ENCODE measurements at places on chromosomes 7 and 10.

- no peak for DNase-seq
Observed at GRCh38 chr10:63364918-63365317, 100.9 kb downstream of the JMJD1C start.

DNA sequence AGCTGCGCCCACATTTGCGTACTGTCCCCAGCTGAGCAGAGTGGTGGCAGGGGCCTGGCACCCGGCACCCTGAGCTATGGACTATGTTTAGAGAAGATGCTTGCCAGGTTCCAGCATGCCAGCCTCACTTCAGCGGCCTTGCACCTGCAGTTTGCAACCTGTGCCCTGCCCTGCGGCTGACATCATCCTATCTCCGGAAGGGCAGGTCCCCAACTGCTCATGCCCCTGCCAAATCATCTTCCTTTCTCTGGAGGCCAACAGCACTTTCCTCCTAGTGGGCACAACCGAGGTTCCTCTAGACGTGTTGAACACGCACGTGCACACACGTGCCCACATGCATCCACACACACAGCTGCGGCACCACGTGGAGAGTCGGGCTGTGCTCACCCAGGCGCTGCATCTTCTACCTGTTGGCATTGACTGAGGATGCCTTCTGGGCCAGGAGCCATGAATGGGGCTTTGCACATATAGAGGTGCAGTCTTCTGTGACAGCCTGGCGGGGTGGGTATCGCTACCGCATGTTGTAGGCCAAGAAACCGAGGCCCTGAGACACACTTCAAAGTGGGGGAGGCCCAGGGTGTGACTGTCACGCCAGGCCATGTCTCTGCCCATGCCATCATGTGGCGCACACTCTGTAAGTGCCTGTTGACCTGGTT, 24.5 kb downstream of the CNPY1 start:
- no peak for DNase-seq

DNA sequence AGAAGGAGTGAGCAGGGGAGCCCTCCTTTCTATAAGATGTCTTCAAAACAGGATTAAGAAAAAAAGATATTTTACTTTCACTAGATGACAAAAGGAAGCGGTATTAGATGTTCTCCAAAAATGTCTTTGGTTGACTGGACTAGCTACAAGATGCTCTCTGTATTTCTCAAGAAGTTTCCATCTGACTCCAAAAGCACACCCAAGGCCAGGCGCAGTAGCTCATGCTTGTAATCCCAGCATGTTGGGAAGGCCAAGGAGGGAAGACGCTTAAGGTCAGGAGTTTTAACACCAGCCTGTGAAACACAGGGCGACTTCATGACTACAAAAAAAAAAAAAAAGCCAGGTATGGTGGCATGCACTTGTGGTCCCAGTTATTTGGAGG, 84.5 kb downstream of the PIP4K2A start:
- no peak for DNase-seq

GRCh38 chr10:121501796-121502195, 96.4 kb downstream of the FGFR2 start:
- no peak for DNase-seq

DNA sequence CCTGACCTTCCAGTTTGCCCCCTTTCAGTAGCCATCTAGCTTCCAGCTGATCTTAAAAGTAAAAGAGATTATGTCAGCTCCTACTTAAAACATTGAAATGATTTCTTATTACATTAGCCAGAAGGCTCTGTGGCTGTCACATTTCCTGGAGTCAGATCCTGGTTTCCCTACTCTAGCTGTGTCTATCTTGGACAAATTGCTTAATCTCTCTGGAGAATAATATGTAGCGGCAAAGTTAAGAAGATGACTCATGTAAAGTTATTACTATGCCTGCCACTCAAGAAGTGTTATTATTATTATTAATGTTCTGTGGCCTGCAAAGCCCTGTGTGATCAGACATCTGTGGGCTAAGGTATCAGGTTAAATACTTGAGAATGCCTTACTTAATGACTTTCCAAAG, 107.2 kb downstream of the RUNDC3B start:
- DNase-seq: no peak

DNA sequence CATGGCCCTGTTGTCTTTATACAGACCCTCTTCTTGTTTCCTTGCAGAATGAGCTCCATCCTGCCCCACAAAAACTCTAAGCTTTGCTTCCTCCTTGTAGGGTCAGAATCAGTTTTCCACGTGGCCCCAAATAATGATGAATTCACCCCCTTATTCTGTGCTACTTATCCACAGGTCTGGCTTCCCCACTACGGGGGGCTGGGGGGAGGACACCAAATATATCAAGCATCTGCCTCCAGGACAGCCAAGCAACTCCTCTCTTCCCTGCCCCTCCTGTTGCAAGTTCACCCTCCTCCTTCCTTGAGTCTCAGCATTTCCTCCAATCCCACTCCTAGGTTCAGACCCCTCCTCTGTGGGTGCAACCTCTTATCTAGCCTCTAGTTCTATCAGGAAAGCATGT, 743.3 kb downstream of the GRID1 start:
- no peak for DNase-seq

DNA sequence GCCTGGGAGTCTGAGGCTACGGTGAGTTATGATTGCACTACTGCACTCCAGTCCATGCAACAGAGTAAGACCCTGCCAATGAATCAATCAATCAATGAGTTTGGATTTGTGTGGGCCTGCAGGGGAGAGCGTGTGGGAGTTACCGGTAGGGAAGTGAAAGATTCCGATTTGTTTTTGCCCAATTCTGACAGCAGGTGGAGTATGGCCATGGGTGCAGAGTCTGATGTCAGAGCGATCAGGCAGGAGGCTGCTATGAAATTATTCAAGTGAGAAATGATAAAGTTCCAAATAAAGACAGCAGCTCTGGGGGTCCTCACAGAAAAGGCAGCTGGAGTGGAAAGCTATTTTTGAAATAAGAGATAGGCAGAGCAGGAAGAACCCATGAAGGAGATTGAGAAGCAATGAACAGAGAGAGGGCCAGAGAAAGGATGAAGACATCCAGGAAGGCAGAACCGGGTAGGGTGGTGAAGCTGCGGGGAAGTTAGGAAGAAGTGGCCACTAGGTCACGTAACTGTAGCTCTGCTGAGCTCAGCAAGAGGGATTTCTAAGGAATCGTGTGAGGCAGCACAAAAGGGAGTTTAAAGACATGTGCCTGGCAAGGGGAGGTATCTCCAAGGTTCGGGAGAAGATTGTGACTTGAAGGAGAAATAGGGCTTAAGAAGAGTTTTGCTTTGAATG, 93.7 kb upstream of the NMT2 start:
- no peak for DNase-seq

GRCh38 chr10:29619241-29619669, 15.5 kb downstream of the SVIL start:
- DNase-seq: no peak

GRCh38 chr7:52085610-52086009, 769.0 kb upstream of the COBL start:
- no peak for DNase-seq

DNA sequence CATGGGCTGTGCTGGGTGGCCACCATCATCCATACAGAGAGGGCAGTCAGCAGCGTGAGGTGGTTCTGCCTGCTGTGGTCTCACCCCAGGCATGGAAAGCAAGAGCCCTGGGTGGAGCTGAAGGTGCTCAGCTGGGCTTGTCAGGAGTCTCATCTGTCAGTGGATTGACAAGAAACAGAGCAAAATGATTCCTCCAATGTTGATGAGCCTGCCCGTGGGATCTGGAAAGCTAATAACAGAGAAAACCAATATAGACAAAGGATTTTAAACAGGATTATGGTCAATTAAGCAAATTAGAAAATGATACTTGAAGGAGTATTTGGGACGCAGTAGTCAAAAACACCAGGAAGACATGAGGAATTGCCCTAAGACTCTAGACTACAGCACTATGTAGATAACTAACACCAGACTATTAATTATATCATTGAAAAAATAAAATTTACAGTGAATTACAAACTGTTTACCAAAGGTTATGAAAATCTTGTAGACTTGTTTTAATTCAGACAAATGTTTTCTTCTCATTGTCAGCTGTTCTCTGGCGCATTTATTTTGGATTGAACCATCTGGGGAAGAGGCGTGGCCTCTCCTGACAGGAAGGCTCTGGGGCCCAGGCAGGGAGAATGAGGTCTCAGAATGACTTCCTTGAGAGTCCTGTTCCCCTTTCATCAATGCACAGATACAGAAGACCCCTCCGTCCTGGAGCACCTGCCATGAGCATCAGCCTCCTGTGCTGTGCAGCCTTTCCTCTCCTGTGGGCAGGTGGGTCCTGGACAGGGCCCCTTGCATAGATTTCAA, 211.2 kb upstream of the PRSS58 start:
- no peak for DNase-seq

DNA sequence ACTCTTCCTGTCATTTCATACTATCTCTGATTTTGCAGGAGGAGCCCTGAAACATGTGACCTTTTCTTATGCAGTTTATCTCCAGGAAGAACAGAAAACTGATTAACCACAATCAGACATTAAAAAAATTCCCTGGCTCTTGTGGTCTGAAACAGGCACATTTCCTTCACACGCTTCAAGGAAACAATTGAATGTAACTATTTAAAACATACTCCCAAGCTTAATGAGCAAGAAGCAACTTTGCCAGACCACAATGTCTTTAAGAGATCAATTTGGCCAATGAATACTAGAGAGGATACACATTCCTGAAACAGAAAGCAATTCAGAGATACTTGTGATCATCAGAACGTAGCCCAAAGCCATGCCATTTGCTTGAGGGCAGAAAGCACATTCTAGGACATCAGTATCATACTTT, 65.8 kb downstream of the PIP4K2A start:
- no peak for DNase-seq

GRCh38 chr7:134885967-134886352, 100.3 kb upstream of the AGBL3 start:
- DNase-seq: no peak

GRCh38 chr10:14405076-14406065, 74.6 kb upstream of the FRMD4A start:
- DNase-seq: no peak

- no peak for DNase-seq
Observed at GRCh38 chr10:22742678-22743077, 28.3 kb upstream of the PIP4K2A start.

DNA sequence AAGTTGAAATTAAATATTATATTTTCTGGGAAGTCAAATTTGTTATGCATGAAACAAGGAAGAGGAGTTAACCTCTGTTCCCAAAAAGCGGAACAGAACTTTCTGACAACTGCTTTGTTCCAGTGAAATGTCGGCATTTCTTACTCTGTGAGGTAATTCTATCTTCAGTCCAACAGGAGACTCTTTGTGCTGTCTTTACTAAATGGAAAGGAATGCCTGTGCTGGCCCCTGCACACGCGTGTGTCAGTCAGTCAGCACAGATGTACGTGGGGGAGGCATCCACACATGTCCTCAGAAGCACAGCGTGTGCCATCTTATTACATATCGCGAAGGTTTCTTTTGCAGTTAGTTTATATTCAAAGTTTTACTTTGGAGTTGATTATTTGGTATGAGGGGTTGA, 37.5 kb downstream of the NET1 start:
- DNase-seq: no peak

DNA sequence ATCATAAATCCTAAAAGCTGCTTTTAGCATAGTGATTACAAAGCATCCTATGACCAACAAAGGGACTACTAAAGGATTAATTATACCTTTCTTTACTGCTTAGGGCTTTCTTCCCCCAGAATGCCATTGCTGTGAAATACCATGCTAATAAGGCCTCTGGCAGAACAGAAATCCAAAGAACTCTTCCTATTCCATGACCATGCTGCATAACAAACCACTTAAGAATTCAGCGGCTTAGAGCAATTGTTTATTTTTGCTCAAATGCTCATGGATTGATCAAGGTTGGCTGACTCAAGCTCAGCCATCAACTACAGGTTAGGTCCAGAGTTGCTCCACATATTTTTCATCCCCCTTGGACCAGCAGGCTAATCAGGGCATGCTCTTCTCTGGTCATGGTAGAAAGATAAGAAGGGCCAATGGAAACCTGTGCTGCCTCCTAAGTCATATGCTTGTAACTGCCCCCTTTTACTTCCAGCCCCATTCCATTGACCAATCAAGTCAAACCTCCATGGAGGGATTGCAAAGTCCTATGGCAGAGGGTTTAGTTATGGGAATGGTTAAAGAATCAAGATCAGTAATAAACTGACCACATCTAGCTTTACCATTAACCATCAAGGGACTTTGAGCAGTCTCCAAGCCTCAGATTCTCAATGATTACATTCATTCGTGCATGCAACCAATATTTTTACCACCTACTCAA, 244.4 kb upstream of the FZD1 start:
- no peak for DNase-seq

DNA sequence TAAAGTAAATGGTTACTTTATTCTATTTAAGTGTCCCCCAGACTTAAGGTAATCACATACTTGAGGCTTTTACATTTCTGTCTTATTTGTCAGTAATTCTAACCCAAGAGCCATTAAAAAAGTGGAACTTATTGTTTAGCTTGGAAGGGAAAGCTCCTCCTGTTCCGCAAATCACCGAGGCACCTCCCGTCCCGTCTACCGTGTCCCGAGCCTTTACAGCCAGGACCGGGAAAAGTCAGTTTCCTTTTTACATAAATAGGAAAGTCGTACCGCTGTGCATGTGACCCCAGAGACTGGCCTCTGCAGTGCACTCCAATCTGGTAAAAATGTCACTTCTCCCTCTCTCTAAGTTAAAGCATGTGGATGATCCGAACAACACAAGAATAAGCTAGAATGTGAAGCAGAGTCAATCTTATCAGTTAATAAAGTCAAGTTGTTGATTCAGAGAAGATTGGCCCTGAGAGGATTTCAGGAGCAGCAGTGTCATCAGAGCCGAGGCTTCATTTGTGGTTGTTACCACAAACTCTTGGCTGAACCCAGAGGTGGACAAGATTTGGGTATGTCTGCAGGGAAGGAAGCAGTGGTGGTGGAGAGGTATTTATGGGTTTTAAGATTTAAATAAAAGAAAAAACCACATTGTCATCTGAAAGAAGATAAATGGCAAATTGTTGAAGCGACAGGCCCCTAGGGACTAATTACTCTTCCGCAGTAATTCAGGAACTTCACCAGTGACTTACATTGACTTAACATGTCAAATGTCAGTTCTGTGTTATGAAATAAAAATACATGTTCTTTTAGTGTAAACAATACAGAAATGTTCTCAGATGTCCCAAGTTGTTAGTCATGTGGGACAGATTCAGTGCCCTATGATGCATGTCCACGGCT, 316.6 kb upstream of the ZNF32 start:
- no peak for DNase-seq

GRCh38 chr10:120328647-120329046, 128.4 kb upstream of the PLPP4 start:
- no peak for DNase-seq

DNA sequence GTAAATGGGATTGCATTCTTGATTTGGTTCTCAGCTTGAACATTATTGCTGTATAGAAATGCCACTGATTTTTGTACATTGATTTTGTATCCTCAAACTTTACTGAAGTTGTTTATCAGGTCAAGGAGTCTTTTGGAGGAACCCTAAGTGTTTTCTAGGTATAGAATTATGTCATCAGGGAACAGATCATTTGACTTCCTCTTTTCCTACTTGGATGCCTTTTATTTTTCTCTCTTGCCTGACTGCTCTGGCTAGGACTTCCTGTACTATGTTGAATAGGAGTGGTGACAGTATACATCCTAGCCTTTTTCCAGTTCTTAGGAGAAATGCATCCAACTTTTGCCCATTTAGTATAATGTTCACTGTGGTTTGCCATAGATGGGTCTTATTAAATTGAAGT, 48.8 kb downstream of the ANXA8 start:
- no peak for DNase-seq

All from stimulated activated CD8-positive, alpha-beta memory T cell treated with anti-CD3 and anti-CD28 coated beads, Interleukin-12 subunit alpha, Interleukin-12 subunit beta, amount 100 ng/mL, for 4 hours (primary cell).